ENCODE measurements at places on chromosomes 5 and 9.

- no peak for DNase-seq
Measured at GRCh38 chr5:131377785-131378325, 114.0 kb downstream of the CDC42SE2 start.

DNA sequence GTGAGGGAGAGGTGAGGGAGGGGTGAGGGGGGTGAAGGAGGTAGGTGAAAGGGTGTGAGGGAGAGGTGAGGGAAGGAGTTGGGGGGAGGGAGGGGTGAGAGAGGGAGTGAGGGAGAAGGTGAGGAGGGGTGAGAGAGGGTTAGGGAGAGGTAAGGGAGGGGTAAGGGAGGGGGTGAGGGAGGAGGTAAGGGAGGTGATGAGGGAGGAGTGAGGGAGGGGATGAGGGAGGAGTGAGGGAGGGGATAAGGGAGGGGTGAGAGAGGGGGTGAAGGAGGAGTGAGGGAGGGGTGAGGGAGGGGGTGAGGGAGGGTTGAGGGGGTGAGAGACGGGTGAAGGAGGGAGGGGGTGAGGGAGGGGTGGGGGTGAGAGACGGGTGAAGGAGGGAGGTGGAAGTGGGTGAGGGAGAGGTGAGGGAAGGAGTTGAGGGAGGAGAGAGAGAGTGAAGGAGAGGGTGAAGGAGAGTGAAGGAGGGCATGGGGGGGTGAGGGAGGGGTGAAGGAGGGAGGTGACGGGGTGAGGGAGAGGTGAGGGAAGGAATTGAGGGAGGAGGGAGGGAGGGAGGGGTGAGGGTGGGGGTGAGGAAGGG, 18.5 kb downstream of the NINJ1 start:
- no peak for DNase-seq

GRCh38 chr9:87883274-87883673, 597 bp downstream of the SPATA31E1 start:
- DNase-seq = no peak

DNA sequence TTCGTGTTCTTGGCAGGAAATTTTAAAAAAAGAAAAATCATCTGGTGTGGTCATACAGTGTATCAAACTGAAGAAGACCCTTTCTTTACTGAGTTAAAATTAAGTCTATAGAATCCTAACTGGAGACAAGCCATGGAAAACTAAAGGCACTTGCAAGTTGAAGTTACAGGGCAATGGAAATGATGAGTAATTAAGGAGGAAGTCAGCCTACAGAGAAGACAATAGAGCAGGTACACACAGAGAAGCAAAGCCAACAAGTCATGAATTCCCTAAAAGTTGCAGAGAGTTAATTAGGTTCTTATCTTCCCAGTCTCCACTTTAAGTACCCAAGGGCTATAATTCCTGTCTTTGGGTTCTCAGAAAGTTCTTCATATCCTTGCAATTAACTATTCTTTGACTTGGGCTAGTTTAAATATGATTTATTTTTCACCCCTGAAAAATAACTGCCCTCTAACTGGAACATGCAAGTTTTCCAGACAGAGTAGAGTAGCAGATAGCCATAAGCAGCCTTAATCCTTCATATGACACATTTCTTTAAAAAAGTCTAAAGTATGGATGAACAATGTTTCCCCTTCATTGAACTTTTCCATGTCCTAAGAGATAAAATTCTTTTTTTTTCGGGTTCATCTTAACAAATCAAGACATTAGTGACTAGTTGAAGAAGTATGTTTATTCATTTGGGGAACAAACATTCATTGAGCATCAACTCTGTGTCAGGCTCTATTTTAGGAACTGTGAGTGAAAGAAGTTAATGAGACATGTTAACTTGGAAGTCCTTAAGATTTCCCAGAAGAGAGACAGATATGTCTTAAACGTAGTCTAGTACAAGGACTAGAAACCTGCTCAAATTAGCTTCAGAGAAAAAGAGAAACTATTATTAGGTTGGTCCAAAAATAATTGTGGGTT, 5.2 kb upstream of the ITGA2 start:
- no peak for DNase-seq

- no peak for DNase-seq
Measured at GRCh38 chr5:126020770-126021169, 402.4 kb upstream of the GRAMD2B start.

DNA sequence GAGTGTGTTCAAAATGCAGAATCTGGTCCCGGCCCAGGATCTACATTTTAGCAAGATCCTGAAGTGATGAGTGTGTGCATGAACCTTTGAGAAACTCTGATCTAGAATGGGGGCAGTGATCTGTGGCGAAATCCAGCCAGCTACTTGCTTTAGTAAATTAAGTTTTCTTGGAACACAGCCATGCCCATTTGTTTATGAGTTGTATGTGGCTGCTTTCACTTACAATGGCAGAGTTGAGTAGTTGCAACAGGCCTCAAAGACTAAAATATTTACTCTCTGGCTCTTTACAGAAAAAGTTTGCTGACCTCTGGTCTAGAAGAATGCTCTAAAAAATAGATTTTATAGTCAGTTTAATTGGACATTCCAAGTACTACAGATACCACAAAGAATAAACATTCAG, 588.3 kb downstream of the BNC2 start:
- DNase-seq = no peak

DNA sequence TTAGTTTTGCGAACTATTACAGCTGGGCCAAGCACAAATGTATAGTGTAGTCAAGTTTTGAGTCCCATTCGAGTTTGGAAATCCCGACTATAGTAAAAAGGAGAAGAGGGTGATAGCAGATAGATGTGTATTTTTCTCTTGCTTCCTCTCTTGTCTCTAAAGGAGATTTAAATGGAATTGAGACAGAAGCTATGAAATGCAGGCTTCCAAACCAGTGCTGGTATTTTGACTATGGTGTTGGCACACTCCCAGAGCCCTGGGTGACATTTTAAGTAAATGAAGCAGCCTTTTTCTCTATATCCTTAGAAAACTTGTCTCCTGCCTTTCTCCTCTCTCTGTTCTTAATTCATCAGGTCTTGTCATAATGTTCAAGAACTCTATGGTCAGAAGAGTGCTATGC, 17.7 kb upstream of the AUH start:
- no peak for DNase-seq

- no peak for DNase-seq
Measured at GRCh38 chr5:120706877-120707276, 242.8 kb downstream of the PRR16 start.

GRCh38 chr9:14021871-14022525, 291.9 kb downstream of the NFIB start:
- no peak for DNase-seq

DNA sequence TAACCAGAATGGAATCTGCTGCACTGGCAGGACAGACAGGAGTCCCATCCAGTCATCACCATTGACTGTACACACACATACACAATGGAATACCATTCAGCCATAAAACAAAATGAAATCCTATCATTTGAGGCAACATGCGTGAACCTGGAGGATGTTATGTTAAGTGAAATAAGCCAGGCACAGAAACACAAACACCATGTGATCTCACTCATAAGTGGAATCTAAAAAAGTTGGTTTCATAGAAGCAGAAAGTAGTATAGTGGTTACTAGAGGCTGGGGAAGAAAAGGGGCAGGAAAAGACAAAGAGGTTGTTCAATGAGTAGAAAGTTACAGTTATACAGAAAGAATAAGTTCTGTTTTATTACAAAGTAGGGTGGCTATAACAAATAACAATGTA, 884.0 kb upstream of the ACO1 start:
- DNase-seq = no peak

DNA sequence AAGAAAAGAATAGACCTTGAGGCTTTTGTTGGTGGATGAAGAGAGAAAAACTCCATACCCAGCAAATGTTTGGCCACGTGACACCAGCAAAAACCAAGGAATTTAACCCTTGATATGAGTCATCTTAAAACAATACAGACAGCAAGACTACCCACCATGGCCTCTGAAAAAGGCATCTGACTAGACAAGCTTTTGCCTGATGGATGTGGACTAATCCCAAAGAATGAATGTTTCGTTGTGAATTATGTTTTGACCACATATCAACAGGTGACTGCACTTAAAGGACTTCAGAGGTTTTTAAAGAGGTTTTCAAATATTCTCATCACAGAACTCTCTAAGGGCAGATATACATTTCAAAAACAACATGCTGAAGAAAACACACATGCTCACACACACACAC, 33.0 kb upstream of the SLC1A3 start:
- DNase-seq = no peak

- peak; percentile 45 for DNase-seq
Measured at GRCh38 chr5:178113841-178114324, 551 bp downstream of the N4BP3 start.

DNA sequence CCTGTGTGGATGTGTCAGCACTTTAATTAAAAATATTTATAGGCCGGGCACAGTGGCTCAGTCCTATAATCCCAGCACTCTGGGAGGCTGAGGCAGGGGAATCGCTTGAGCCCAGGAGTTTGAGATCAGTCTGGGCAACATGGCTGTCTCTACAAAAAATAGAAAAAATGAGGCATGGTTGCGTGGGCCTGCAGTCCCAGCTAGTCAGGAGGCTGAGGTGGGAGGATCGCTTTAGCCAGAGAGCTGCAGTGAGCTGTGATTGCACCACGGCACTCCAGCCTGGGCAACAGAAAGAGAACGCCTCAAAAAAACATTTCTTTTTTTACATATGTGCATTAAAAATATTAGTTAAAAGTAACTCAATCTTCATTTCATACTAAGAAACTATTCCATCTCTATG, 6.2 kb downstream of the TBC1D9B start:
- no peak for DNase-seq

GRCh38 chr9:85451680-85452079, 290.1 kb downstream of the AGTPBP1 start:
- DNase-seq = no peak

- peak; percentile 42 for DNase-seq
Measured at GRCh38 chr5:14208071-14209021, 65.2 kb downstream of the TRIO start.

DNA sequence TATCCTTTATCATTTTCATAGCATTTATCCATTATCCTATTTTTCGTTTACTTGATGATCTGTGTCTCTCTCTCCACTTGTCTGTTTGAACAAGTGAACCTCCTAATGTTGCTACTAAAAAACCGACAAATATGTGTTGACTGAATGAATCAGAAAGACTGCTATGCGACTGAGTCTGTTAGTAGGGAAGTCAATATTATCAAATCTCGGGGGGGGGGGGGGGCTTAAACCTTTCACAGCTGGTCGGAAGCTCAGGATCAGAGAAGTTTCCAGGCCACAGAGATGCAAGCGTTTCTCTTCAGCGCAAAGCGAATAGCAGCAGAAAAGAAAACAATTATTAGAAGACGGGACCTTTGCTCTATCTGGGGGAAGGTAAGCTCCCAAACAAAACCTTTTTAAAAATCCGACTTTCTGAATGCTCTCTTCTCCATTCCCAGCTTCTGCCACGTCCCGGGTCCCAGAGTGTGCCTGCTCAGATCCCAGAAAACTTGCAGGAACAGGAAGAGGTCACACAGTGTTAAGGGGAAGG, 412 bp downstream of the RIOK2 start:
- DNase-seq = peak; percentile 25

DNA sequence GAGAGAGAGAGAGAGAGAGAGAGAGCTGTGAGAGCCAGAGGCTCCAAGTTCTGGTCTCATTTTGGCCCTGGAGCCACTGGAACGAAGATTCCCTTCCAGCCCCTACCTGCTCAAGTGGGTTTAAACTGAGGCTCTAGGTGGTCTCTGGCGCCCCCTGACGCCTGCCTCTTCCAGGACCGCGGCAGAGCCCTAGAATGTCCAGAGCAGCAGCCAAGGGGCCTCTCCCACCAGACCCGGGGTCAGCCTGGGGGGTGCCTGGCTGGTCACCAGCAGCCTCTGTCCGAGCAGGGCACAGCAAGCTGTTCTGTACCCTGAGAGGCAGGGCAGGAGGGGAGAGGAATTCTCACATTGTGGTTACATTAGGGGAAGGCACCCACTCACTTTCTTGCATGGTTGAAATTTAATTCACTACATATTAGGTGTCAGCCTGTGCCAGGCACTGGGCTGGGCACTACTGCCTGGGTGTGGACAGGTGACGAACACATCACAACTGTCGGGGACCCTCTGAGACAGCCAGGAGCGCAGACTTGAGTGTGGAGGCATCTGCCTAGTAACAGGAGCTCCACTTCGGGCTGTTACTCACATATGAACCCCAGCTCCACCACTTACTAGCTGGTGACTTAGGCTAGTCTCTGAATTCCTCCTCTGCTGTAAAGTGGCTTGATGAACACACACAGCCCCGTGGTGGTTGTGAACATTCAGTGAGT, 44.5 kb downstream of the AMBP start:
- DNase-seq = peak; percentile 3

GRCh38 chr5:10631316-10631996, 67.6 kb downstream of the ANKRD33B start:
- DNase-seq = no peak

- no peak for DNase-seq
Measured at GRCh38 chr9:87610200-87611155, 112.8 kb downstream of the DAPK1 start.

DNA sequence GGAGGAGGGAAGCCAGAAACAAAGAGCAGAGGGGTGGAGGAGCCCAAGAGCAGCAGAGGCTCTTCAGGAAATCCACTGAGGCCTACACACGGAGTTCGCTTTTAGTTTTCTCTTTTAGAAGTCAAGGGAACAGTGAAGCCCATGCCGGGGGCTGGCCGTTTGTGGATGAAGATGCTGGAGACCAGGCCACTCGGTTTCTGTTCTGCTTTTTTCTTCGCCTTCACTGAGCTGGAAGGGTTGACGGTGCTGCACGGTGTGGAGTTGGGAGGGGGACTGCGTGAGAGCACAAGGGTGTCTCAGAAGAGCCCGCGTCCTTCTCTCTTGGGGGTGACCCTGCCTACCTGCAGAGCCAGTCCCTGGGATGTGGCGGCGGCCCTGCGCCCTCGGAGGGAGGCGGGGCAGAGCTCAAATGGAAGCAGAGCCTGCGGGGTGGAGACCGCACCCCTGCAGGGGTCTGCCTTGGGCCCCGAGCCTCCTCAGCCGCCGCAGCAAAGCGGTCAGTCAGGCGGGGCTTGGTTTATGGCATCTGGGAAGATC, 68.5 kb upstream of the CACNA1B start:
- DNase-seq = peak; percentile 35

GRCh38 chr5:110940136-110940535, 131.4 kb upstream of the TSLP start:
- no peak for DNase-seq

DNA sequence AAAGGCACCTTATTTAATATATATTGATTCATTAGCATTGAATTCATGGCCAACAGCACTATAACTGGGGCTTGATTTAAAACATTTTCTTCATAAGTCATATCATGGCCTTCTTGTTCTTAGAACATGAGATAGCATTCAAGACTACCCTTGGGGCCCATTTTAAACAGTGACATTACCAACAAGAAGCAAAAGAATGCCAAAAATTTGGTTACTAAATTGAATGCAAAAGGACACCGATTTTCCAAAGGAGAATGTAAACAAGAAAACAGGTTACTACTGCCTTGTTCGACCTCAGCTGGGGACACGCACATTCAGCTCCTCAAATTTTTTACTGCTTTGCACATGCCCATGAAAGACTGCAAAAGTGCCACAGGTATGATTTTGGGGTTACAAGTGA, 219.4 kb upstream of the TLE4 start:
- DNase-seq = no peak

DNA sequence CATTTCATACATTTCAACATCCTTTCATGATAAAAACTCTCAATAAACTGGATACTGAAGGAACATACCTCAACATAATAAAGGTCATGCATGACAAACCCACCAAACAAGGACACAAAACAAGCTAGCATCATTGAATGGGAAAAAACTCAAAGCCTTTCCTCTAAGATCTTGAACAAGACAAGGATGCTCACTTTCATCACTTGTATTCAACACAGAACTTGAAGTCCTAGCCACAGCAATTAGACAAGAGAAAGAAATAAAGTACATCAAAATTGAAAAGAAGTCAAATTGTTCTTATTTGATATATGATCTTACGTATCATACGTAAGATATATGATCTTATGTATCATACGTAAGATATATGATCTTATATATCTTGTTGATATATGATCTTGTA, 5.3 kb downstream of the MRPL50 start:
- DNase-seq = no peak

Measured in OCI-LY7 (cell line).